ENCODE measurements at places on chromosomes 4 and X.

- no peak for DNase-seq
Observed at GRCh38 chr4:163200727-163201349, 34.1 kb upstream of the NAF1 start.

GRCh38 chr4:7513671-7514070, 78.9 kb upstream of the PSAPL1 start:
- DNase-seq, result no peak

GRCh38 chr4:26331380-26331950, 10.7 kb downstream of the RBPJ start:
- DNase-seq, result no peak

GRCh38 chr4:146072376-146072775, 103.1 kb upstream of the LSM6 start:
- no peak for DNase-seq

Data from Jurkat, Clone E6-1 (cell line).